ENCODE measurements at places on chromosomes 5 and 9. TPM values are rescaled to one million over a fixed set of nuclear protein-coding genes. Genes with fewer than 3 reads are reported as not detected.
A peak's percentile ranks its signal among the peaks of the same experiment; 100 is the strongest.

The REEP5 gene
- 201 TPM for polyA plus RNA-seq

DNA sequence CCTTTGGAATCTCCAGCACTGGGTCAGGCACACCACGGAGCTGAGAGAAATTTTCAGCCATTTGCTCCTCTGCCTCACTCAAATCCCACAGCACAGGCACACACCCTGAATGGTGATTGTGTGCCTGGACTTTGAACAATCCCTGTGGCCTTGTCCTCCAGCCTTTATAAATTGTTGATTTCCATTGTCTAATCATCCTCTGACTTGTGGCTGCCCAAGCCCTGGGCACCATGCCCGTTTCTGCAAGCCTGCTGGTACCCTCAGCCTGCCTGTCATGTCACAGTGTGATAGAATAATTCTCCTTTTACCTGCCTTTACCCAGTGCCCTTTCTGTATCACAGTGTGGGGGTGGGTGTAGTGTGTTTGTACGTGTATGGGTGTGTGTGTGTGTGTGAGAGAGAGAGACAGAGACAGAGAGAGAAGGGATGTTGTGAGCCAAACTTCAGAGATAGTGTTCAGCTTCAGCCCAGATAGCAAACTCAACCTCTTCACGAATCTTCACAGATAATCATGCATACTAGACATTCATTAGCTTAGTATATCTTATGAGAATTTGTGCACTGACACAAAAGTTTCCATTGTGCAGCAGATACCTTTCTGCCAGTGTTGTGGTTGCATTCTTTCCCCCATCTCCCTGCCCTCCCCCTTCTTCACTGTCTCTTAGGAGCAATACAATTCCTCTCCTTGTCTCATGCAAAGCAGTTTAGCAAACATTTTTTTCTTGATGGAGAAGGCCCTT, 27.8 kb upstream of the SLC44A1 start:
- no peak overlapping the region for H3K27ac ChIP-seq
- no peaks in the 10 kb centered on the region for H3K36me3 ChIP-seq
- no peaks in the 10 kb centered on the region for H3K27me3 ChIP-seq
- no peak overlapping the region for H3K4me3 ChIP-seq

DNA sequence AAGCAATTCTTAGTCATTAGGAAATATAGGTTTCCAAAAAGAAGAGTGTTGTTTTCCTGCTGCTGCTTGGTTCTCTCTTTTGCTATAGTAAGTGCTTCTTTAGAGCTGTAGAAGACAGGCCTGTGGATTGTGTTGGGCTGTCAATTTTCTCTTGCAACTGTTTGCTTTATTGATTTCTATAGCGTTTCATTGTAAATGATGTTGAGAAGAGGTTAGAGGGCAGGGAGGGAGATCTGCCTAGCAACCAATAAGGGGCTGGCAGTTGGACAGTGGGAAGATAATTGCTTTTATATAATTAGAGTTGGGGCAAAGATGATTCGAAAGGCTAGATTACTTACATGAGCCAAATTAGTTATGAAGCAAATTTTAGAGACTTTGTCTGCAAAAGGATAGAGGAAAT, 11.1 kb downstream of the UNC13B start:
- no peaks in the 10 kb centered on the region for H3K36me3 ChIP-seq
- H3K27ac ChIP-seq = no peak overlapping the region
- no peak overlapping the region for H3K4me3 ChIP-seq
- peak; percentile 10 for DNase-seq
- no peaks in the 10 kb centered on the region for H3K27me3 ChIP-seq

GRCh38 chr5:150256410-150257064, 33.0 kb downstream of the CAMK2A start:
- no peak overlapping the region for H3K27ac ChIP-seq
- H3K4me3 ChIP-seq = no peak overlapping the region
- H3K4me1 ChIP-seq = peaks cover 29% of the 10 kb centered on the region
- H3K36me3 ChIP-seq = peaks cover 18% of the 10 kb centered on the region

Measured in spinal cord (tissue), 10 donors.